Panc1 (cell line): ENCODE measurements at places on chromosomes 1 and 21.
A peak's percentile ranks its signal among the peaks of the same experiment; 100 is the strongest.

DNA sequence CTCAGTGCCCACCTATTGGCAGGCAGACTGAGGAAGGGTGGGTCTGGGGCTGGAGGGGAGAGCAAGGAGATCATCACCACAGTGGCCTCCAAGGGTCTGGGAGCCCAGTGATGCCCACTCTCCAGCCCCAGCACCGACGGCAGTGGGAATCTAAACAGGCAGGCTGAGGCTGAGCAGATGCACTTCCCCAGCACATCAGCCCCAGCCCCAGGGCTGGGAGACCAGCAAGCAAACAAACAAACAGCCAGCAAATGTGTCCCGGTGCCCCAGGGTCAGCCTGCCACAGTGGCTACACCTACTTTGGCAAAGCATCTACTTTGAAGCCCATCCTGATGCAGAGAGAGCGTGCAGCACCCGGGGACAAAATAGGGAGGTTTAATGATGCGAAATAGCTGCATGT is 216.3 kb upstream of the ZC3H12A start:
- no peak for DNase-seq

DNA sequence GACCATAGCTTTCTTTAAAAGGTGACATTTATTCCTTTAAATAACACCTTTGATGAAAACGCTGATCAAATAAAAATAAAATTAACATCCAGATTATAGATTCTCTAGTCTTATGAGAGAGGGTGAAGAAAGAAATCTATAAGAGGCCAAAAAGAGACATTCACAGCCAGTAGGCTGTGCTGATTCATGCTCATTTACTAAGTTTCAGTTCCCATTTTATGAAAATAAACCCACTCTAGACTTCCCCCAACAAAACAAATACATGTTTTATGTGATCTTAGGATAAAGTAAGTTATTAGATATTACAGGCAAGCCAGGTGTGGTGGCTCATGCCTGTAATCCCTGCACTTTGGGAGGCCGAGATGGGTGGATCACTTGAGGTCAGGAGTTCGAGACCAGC is 21.1 kb downstream of the ESRRG start:
- DNase-seq, result no peak

DNA sequence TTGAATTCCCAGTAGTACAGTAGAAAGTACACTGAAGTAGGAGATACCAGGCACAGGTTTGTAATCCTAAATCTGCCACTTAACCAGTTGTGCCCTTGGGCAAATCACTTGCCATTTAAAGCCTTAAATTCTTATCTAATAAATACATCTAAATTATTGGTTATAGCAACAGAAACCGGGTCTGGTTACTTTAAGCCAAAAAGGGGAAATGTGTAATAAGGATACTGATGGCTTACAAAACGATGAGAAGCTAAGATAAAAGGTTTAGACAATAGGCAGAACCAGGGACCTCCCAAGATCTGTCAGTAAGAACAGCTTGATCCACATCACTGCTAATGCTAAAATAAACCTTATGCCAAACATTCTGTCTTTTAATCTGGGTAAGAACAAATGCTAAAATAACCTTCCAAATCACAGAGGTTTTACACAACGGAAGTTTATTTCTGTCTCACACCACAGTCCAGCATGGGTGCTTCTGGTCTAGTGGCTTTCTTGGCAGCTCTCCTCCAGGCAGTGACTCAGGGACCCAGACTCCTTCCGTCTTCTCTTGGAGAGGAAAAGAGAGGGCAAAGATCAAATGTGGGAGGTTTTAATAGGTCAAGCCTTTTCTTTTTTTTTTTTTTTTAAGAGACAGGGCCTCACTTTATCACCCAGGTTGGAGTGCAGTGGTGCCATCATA is 16.5 kb upstream of the ZMYM1 start:
- no peak for DNase-seq

DNA sequence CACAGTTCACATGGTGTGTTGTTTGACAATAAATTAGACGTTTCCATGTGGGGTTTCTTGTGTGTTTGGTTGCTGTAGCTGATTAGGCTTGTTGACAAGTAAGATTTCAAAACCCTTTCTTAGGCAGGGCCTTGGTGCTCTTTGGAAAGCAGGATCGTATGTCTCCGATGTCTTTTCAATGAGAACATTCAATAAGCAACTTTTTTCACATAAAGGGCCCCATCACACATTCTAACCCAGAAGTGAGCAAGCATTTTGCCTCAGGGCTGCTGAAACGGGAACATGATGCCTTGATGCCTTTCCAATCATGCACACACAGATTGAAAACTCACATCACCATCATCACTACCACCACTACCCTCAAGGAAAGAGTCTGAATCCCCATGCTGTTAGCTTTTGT is 33.1 kb downstream of the LPAR3 start:
- DNase-seq, result no peak

- no peak for DNase-seq
Observed at GRCh38 chr1:152786077-152786476, at the start of gene LCE1E. Gene LCE1E (plus strand): TSS chr1:152786257. CDS start chr1:152787300, 1,043 bp downstream.

DNA sequence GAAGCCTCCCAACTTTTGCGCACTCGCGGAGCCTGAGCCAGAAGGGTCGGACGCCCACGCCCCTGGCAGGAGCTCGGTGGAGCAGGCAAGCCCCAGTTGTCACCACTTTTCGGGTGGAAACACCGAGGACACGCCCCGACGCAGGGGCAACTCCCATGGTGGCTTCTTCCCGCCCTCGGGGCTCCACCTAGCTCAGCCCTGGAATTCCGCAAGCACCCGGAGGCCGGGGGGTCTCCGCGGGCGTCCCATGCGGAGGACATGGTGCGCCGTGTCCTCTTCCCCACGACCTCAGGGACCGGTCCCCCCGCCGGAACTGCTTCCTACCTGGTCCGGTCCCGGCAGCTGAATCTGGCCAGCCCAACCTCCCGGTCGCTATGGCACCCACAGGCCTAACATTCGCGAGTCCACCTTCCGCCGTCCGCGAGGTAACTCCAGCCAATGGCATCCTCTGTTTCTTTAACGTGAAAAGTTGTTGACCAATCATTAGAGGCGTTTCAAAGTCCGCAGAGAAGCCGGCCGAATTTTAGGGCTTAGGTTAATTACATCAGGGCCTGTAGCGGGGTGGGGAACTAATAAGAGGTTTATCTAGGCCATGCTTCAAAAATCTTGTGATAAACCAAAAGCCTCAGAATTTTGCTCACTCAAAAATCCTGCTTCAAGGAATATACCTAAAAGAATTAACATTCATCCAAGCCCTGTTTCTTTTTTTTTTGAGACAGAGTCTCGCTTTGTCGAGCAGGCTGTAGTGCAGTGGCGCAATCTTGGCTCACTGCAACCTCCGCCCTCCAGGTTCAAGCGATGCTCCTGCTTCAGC is at the start of gene STPG1:
TSS of gene STPG1 (minus strand) at position 433 of the 814 bp plus-strand sequence. CDS start 12,394 bp downstream, outside the sequence.
- DNase-seq, result peak; percentile 98

GRCh38 chr1:179129702-179130473 is 48.0 kb downstream of the TOR3A start:
- no peak for DNase-seq
